ENCODE measurements at places on chromosomes 13 and 19.

- no peak for DNase-seq
Observed at GRCh38 chr13:85816413-85816812, 17.2 kb upstream of the SLITRK6 start.

DNA sequence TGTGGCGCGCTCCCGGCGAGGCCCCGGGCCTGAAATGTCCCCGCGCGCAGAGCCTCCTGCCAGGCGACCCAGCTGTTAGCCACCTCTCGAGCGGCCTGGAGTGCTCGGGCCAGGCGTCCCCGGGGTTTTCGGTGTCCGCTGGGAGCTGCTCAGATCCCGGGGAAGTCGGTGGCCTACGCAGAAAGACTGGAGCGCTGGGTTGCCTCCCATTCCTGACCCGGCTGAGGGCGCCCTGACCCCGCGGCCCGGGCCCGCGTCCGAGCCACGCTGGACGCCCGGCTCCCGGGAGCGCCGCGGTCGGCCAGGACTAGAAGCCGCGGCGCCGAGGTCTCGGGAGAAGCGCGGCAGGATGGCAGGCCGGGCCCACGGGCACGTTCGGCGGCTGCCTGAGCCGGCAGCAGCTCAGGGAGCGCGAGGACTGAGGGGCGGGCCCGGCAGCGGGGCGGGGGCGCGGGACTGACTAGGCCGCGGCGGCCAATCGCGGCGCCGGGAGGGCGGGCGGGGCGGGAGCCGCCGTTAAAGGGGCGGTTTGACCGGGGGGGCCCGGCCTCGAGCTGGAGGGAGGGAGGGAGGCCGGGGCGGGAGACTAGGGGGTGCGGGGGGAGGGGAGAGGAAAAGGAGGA lies 1.3 kb upstream of the ZIC2 start:
- peak; percentile 92 for DNase-seq

- no peak for DNase-seq
Observed at GRCh38 chr19:46659151-46660007, 1.6 kb downstream of the DACT3 start.

GRCh38 chr19:16527971-16528521 lies 14.2 kb downstream of the CHERP start:
- DNase-seq, result no peak

DNA sequence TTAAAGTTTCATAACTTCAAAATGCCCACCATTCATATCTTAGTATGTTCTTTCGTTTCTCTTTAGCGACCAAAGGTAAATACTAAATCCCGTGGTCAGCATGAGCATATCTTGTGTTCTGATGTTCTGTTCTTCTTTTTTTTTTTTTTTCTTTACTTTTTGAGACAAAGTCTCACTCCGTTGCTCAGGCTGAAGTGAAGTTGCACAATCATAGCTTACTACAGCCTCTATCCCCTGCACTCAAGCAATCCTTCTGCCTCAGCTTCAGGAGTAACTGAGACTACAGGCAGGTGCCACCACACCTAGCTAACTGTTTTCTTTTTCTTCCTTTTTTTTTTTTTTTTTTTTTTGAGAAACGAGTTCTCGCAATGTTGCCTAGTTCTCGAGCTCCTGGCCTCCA lies 60.9 kb upstream of the ATP12A start:
- no peak for DNase-seq

DNA sequence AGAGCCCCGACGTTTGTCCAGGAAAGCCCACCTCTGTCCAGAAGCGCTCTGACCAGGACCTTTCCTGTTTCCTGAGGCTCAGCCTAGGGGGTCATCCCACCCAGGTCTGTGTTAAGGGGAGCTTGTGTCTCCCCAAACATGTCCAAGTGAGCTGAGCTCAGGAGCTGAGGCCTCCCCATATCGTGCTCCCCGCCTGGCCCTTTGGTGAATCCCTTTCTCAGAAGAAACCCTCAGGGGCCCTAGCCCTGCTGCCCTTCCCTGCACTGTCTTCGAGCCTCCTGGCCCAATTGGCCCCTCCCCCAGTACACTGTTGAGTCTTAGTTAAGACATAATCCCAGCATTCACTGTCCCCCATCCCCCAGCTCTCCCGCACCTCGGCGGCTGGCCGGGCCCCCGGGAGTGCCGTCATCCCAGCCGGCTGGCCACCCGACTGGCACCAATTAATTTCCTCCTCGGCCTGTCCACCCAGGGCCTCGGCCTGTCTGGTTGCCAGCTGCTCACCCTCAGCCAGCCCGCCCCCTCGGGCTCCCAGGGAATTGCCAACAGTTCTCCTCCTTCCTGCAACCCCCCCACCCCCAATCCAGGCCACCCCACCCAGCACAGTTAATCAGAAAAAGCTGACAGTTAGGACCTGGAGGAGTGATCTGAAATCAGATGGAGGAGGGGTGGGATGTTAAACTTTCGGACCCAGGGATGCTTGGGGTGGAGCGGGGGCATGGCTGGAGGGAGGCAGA lies 13.6 kb downstream of the IER2 start:
- peak; percentile 78 for DNase-seq

DNA sequence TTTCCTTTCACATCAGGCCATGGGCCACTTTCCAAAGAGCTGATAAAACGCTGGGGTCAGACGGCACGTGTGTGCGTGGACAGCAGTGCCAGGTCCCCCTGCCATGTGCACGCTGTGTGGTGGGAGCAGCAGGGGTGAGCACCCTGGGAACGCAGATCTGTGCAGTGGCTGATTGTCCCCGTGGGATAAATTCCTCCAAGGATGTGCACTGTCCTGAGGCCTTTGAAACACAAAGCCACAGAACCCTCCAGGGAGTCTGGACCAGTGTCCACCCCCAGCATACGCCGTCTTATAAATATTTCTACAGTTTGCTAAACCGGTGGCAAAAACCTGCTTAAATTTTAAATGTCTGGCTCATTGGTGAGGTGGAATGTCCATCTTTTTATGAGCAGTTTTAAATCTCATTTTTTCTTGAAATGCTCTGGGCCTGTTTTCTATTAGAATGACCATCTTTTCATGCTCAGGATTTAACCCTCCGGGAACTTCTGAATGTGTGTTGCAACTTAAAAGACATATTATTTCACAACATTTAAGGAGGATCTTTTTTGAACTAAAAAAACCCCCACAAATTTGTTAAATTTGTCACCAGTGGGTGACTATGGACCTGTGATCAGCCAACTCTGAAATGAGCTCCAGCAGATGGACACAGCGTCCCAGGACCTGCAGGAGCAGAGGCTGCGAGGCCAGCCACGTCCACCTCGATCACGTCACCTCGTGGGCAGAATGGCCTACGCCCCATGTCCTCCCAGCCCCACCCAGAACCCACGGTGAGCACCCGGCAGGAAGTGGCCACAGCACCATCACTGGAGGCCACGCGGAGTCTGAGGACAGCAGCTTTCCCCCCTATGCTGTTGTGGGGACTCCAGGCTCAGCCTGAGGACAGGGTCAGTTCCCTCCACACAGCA lies 68.6 kb downstream of the RASA3 start:
- no peak for DNase-seq

- no peak for DNase-seq
Observed at GRCh38 chr19:38383743-38384142, 4.1 kb downstream of the GGN start.

GRCh38 chr19:50939596-50939995 lies 13.2 kb downstream of the KLK5 start:
- DNase-seq, result no peak

GRCh38 chr13:76703216-76703615 lies 183.0 kb downstream of the KCTD12 start:
- no peak for DNase-seq

DNA sequence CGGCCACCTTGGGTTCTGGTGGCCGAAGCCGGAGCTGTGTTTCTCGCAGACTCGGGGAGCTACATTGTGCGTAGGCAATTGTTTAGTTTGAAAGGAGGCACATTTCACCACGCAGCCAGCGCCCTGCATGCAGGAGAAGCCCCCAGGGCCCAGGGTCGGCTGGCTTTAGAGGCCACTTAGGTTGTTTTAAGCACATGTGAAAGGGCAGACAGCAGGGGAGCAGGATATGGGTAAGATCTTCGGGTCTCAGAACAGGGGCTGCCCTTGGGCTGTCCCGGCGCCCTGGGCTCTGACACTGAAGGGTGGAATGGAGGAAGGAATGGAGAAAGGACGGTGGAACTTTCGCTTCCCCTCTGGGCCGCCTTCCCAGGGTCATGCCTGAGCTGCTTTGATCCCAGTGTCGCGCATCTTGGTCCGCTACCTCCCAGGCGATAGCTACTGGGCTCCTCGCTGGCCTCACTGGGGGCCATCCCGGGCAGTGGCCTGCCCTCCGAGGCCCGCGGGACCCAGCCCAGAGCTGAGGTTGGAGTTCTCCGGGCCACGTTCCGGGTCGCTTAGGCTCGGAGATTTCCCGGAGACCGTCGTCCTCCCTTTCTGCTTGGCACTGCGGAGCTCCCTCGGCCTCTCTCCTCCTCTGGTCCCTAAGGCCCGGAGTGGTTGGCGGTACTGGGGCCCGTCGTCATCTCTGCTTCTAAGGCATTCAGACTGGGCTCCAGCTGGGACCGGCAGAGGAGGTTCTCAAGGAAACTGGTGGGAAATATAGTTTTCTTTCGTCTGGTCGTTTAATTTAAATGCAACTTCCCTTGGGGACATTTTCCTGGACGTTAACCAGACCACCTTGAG lies 4.3 kb upstream of the POU4F1 start:
- DNase-seq, result no peak

- no peak for DNase-seq
Observed at GRCh38 chr19:4693471-4694121, 23.5 kb upstream of the MYDGF start.

- no peak for DNase-seq
Observed at GRCh38 chr19:43406297-43406696, 8.4 kb upstream of the TEX101 start.

DNA sequence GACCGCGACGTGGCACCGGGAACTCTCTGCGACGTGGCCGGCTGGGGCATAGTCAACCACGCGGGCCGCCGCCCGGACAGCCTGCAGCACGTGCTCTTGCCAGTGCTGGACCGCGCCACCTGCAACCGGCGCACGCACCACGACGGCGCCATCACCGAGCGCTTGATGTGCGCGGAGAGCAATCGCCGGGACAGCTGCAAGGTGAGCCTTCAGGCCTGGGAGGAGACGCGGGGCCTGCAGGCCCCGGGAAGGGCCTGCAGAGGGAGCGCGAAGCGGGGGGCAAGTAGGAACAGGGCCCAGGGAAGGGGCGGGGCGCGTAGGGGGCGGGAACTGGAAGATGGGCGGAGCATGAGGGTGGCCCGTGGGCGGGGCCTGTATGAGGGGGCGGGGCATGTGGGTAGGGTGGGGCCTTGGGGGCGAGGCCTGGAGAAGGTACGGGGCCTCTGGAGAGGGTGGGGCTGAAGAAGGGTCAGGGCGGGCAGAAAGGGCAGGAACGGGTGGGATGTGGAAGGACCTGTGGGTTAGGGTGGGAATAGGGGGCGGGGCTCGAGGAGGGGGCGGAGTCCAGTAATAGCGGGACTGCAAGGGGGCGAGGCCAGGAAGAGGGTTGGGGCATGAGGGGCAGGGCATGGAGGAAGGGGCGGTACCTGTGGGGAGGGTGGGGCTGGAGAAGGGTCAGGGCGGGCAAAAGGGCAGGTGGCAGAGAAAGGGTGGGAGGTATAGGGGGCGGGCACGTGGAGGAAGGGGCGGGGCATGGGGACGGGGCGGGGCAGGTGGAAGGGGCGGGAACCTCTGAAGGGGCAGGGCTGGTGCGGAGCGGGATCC lies 2.5 kb downstream of the CFD start:
- no peak for DNase-seq

- DNase-seq, result no peak
Observed at GRCh38 chr13:23903906-23904280, 6.6 kb upstream of the C1QTNF9B start.

DNA sequence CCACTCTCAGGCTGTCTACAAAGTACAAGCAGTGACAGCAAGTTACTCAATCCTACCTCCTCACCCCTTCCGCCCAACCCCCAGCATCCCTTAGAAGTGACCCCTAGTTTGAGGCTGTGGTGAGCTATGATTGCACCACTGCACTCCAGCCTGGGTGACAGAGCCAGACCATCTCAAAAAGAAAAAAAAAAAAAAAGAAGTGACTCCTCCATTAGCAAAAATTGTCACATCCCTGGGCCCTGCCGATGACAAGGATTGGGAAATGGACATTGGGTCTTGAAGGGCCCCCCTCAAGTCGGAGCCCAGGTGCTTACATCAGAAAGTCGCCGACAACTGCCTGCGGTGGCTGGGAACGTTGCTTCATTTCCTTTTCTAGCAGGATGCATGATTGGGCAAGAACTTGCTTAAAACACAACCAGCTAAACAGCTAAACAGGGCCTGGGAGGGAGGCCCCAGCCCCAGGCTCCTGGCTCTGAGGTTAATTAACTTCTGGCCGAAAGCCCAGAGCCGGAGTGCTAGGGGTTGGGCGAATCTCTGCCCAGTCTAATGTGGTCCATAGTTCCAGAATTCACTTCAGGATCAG lies 15.3 kb downstream of the RAB3D start:
- DNase-seq, result peak; percentile 89

- no peak for DNase-seq
Observed at GRCh38 chr13:72932250-72932649, 126.6 kb upstream of the KLF5 start.

DNA sequence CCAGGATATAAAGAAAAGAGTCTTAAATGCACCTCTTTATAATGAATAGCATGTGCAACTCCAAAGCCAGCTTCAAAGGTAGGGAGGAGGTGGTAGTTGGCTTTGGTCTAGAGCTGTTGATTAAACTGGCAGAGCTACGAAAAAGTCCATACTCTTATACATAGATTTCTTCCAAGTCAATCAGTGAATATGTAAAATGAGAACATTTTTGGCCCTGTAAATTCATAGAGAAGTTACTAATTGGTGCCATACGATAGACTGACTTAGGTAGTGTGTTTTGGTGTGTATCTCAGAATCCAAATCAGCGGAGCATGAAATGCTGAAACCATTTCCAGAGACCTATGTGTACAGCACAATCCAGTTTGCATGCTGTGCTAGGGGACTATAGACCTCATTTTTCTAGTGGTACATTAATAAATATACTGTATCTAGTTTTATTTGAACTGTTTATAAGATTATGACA lies 17.1 kb upstream of the DPY19L3 start:
- DNase-seq, result no peak

GRCh38 chr13:28271056-28271840 lies 132.9 kb downstream of the PAN3 start:
- DNase-seq, result no peak
